Neuronal stem cell (in vitro differentiated cells): ENCODE measurements at places on chromosomes 11 and 22.

- no peak for DNase-seq
These were observed 83.3 kb downstream of the DGCR2 start for GRCh38 chr22:19038728-19039447.

DNA sequence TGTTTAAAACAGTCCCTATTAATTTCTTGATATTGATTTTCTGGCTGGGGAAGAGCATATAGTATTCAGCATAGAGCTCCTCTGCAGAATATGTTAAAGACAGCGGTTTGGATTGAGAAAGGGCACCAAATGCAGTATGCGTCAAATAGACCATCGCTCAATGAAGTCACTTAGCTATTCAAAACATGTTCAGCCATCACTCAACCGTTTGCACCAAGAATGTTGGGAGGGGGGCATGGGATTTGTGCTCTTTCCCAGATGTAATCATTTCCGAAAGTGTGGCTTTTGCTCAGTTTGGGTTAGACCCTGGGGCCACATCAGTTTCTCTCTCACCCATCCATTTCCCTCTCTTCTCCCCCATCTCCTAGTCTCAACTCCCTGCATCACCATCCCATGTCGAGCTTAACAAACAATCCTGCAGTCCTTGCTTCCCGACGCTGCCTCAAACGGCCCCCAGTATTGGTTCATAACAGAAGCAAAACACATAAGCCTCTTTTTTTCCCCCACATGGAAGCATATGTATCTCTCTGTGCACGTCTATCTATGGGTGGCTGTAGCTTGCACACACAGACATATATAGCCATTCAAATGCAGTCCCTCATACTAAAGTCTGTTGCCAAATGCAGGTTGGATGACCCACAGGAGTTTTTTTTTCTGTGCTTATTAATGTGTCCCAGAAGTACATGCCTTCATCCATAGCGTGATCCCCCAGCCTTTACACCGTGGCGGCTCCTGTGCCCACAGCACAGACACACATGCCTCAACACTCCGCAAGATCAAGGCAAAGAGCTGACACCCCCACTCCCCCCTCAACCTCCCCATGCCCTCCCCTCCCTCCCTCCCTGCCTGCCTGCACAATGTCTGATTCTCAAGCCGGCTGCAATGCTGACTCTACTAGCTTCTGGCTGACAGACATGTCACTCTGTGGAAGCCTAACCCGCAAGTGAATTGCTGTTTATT, 2.6 kb downstream of the CACNG2 start:
- DNase-seq, result no peak

GRCh38 chr11:12678092-12678491, 3.9 kb downstream of the TEAD1 start:
- no peak for DNase-seq

DNA sequence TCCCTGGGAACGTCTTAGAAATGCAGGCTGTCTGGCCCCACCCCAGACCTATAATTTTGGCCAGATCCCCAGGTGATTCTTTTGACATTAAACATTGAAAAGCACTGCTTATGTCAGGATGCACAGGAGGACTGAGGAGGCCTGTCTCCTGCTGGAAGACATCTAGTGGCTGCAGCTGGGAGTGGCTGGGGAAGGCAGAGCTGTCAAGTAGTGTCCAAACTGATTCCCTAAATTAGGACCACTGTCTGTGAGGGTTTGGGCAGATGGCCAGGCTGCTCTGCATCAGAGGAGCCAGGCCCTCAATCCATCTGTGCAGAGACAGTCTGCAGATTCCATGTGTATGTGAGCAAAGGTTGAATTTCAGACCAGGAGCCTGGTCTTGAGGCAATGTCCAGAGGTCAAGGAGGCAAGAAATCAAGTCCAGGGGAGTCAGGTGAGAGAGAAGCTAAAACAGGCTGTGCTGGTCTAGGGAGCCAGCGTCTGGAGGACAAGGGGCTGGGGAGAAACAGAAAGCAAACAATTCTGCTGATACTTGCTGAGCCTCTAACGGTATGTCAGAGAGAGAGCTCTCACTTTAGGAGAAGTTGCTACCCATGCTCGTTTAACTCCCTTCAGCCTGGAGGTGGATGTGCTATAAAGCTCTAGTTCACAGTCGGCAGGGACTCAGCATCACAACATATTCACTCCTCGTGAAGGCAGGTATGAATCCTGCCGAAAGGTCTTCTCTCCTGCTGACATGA, 15.3 kb upstream of the SYTL2 start:
- DNase-seq, result no peak

DNA sequence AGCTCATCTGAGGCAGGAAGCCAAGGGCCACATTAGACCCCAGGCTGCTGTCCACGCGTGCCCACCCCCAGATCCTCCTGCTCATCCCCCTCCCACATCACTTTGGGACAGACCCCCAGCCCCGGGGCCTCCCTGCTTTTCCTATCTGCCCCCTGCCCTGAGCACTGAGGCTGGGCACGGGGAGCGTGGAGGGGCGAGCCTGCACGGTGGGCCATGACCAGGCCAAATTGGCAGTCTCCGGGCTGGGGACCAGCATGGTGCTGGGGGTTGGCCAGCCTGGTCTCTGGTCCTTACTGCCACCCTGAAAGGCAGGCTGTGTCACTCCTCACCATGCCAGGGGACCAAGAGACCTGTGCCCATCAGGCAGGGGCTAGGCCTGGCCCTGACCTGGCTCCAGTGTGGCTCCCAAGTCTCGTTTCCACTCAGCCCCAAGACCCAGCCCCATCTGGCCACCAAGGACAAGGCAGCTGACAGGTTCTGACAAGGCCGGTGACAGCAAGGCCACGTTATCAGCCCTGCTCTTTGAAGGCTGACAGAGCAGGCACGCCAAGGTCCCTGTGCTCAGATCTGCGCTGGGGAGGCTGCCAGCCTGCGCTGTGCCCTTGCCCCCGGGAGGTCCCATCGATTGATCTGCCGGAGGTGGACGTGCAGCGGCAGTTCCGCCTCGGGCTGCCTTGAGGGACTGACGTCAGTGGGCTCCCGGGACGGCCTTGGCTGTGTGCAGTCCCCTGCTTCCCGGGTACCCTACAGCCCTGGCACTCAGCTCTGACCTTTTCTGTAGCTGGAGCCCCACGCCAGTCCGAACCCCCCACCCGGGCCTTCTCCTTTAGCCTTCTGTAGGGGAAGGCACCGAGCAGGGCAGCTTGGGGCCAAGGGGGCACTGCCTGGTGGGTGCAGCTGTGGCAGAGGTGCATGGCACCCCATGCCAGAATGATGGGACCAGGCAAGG, 3.6 kb downstream of the TNNI2 start:
- no peak for DNase-seq

GRCh38 chr11:86440843-86441242, 66.2 kb downstream of the CCDC81 start:
- DNase-seq, result no peak

- DNase-seq, result no peak
These were observed 21.0 kb upstream of the WNT7B start for GRCh38 chr22:45997777-45998637.

- DNase-seq, result no peak
These were observed 7.4 kb upstream of the PIM3 start for GRCh38 chr22:49953027-49953679.

DNA sequence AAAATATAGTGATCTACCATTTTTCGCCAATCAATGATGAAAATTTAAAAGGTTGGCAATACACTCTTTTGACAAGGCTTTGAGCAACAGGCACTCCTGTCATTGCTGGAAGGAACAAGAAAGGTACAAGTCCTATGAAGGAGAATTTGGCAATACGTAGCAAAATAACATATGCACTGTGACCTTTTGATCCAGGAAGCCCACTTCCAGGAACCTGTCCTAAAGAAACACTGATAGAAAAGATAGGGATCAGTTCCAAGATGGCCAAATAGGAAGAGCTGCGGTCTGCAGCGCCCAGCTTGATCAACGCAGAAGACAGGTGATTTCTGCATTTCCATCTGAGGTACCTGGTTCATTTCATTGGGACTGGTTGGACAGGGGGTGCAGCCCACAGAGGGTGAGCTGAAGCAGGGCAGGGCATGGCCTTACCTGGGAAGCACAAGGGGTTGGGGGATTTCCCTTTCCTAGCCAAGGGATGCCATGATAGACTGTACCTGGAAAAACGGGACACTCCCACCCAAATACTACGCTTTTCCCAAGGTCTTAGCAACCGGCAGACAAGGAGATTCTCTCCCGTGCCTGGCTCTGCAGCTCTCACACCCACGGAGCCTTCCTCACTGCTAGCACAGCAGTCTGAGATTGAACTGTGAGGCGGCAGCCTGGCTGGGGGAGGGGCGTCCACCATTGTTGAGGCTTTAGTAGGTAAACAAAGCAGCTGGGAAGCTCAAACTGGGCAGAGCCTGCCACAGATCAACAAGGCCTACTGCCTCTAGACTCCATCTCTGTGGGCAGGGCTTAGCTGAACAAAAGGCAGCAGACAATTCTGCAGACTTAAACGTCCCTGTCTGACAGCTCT, 69.7 kb upstream of the GALNT18 start:
- peak; percentile 67 for DNase-seq

- DNase-seq, result no peak
These were observed 462.4 kb downstream of the BRD1 start for GRCh38 chr22:49365191-49365837.

GRCh38 chr11:34631737-34632104, 10.8 kb downstream of the EHF start:
- no peak for DNase-seq

GRCh38 chr11:1570896-1571759, 943 bp downstream of the DUSP8 start:
- no peak for DNase-seq

DNA sequence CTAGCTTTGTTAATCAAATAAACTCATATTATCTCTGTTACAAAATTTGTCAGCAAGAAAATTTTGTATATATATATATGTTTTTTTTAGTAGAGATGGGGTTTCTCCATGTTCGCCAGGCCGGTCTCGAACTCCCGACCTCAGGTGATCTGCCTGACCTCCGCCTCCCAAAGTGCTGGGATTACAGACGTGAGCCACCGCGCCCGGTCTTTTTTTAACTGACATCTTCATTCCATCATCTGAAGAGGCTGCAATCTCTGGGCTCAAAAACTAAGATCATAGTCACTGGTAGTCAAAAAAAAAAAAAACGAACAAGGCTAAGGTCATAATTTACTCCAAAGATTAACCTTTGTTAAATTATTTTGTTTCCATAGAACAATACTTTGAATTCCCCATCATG, 5.3 kb upstream of the KLHDC7B start:
- no peak for DNase-seq

GRCh38 chr22:20215742-20216141, 52.4 kb downstream of the RTN4R start:
- no peak for DNase-seq

DNA sequence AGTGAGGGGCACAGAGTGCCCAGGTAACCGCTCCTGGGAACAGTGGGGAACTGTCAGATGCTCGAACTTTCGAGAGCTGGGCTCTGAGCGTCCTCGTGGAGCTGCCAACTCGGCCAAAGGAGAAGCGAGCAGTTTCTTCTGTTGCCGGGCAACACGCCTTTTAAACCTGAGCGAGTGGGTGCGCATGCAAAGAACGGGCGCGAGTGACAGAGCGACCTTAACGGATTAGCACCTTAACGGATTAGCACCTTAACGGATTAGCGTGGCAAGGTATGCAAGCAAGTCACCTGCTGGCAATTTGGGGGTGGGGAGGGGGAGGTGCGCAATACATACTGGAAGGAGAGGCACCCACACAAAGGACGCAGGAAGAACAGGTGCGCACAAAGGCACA, 61.8 kb upstream of the PRODH start:
- no peak for DNase-seq

DNA sequence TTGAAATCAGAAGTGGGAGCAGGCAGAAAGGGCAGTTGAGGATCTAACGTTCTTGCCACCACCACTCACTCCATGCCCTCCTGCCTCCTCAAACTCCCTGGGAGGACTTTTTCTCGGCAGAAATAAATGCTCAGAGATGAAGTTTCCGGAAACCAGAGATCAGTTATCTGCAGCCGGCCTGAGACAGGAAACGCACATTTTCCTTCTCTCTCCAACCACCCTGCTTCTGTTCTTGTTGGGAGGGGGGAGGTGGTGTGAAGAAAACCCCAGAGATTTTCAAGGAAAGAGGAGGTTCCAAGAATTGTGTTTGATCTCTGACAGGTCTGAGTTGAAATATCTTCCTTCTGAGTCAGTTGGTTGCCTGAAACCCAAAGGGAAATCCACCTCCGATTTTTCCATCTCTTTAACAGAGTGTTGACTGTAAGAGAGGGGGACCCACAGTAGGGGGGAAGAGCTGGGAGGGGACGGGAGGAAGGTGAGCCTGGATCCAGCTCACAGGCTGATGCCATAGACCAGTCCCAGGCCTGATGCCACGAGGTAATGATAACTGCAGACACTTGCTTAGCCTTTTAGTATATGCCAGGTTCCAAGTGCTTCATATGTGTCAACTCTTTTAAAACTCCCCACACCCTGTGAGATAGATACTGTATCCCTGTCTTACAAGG, 100.8 kb downstream of the TRAF6 start:
- DNase-seq, result no peak

- DNase-seq, result no peak
These were observed 20.5 kb upstream of the MPPED1 start for GRCh38 chr22:43391306-43391705.

DNA sequence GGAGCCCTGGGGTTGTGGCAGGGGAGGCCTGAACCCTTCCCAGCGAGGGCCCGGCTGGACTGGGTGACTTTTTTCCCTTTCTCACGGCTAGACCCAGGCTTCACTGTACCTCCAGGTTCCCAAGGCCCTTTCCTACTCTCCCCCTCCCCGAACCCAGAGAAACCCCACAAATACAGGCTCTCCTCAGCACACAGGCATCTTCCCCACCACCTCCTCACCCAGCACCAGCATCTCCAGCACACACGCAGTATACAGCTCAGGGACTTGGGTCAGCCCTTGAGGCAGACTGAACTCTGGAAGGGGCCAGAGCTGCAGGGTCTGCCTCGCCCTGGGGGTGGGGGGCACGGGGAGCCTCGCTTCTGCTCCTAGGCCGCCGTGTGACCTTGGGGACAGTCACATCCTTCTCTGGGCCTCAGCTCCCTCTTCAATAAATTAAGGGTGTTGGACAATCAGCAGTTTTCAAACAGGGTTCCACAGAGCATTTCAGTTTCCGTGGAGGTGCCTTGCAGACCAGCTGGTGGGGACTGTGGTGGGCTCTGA, 4.5 kb downstream of the TMPRSS13 start:
- no peak for DNase-seq

DNA sequence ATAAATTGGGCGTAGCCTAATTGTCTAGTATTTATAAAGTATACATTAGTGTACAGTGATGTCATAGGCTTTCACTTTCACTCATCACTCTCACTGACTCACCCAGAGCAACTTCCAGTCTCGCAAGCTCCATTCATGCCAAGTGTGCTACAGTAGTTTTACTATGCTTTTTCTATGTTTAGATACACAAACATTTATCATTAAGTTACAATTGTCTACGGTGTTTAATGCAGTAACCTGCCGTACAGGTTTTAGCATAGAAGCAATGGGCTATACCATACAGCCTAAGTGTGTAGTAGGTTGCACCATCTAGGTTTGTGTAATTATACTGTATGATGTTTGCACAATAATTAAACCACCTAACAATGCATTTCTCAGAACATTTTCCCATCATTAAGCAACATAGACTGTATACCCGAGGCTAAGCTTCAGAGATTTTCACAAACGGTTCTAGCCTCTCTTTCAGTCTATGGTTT, 17.5 kb downstream of the OR9G1 start:
- DNase-seq, result no peak
